ENCODE measurements at places on chromosomes 2 and 18. TPM values are rescaled to one million over a fixed set of nuclear protein-coding genes. Genes with fewer than 3 reads are reported as not detected.
A peak's percentile ranks its signal among the peaks of the same experiment; 100 is the strongest.

DNA sequence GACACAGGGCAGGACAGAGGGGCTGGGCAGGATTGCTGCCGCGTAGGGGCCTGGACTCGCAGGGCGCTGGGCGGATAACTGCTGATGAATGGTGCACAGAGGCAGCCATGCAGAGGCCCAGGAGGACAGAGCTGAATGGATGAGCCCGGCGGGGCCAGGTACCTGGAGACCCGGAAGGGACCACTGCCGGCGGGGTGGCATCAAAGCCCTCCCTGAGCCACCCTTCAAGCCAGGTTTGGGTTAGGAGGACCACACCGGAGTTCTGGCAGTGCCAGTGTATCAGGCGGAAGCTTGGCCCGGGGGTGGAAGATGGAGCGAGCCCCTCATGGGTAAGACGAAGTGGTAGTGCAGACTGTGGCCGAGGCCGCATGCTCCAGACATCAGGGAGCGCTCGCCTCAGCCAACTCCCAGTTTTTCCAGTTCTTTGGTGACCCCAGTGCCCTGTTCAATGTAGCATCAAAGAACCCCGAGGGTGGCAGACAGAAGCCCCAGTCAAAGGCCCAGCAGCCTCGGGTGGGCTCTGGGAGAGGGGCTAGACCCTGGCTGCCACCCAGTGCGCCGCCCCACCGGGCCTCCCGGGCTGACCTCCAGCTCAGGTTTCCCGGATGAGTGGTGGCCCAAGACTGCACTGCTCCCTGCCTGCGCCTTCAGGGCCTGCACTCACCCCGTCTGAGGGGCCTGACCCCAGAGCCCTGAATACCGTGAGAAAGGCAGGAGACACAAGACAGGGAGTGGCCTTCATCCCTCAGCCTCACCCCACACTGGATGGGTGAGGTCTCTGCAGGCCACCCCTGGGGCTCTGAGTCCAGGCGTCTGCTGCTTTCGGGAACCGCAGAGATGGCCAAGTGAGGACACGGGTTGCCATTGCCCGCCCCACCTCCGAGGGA, 50.9 kb downstream of the ACAA2 start:
- no peaks in the 10 kb centered on the region for H3K36me3 ChIP-seq
- no peaks in the 10 kb centered on the region for H3K27me3 ChIP-seq
- H3K27ac ChIP-seq = no peak overlapping the region
- DNase-seq = peak; percentile 61
- H3K4me1 ChIP-seq = no peaks in the 10 kb centered on the region

The HNMT gene
- 67.4 TPM for total RNA-seq

GRCh38 chr2:128371648-128372345, 53.1 kb upstream of the HS6ST1 start:
- H3K27ac ChIP-seq = no peak overlapping the region
- no peaks in the 10 kb centered on the region for H3K36me3 ChIP-seq
- peaks cover 30% of the 10 kb centered on the region for H3K4me1 ChIP-seq
- H3K4me3 ChIP-seq = no peak overlapping the region
- no peaks in the 10 kb centered on the region for H3K27me3 ChIP-seq

The UGT1A7 gene
- total RNA-seq = not detected

DNA sequence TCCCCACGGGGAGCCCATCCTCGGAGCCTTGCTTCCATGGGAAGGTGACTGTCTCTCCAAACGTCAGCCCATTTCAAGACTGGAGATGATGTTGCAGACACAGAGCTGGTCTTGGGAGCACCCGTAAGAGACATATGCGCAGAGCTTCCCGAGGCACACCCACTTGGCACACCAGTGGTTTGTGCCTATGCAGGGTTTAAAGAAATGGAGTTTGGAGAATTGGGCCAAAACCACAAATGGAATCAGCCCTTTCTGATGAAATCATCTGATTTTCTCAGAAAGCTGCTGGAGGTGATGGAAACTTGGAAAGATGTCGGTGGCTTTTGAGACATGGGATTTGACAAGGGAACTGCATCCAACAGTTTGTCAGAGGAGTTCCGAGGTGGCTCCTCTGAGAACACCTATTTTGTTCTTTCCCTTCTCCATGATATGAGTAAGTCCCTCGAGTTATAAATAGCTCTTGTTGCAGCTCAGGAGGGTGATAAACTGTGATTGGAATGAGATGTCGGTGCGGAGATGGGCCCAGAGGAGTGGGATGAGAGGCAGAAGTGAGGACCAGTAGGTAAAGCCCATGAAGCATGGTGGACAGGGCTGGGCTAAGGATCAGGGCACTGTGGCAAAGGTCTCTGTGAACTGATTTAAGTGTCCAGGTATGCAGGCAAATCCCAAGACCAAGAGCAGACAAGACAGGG, 225.7 kb downstream of the ACKR3 start:
- no peaks in the 10 kb centered on the region for H3K27me3 ChIP-seq
- no peaks in the 10 kb centered on the region for H3K4me1 ChIP-seq
- H3K27ac ChIP-seq = no peak overlapping the region
- no peak for DNase-seq

DNA sequence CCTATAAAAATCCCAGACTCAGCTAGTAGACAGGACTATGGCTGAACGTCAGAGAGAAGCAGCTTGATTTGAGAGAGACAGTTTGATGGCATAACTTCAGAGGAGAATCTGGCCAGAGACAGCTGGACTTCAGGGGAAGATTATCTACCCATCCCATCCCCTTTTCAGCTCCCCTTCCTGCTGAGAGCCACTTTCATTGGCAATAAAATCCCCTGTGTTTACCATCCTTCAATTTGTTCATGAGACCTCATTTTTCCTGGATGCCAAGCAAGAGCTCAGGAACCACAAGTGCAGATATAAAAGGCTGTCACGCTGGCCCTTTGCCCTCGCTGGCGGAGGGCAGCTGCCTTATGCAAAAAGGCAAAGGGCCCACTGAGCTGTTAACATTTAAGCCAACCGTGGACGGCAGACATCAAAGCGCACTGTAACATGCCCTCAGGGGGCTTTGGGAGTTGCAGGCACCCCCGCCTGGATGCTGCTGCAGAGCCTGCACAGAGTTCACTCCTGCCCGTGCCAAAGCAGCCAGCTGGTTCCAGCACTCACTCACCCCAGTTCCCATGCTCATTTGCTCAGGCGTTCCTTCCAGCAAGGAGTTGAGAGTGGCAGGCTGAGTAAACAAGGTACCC, 164.3 kb upstream of the PGAP1 start:
- no peaks in the 10 kb centered on the region for H3K27me3 ChIP-seq
- H3K4me1 ChIP-seq = peaks cover 5% of the 10 kb centered on the region
- H3K27ac ChIP-seq = no peak overlapping the region
- no peak for DNase-seq
- no peaks in the 10 kb centered on the region for H3K36me3 ChIP-seq

DNA sequence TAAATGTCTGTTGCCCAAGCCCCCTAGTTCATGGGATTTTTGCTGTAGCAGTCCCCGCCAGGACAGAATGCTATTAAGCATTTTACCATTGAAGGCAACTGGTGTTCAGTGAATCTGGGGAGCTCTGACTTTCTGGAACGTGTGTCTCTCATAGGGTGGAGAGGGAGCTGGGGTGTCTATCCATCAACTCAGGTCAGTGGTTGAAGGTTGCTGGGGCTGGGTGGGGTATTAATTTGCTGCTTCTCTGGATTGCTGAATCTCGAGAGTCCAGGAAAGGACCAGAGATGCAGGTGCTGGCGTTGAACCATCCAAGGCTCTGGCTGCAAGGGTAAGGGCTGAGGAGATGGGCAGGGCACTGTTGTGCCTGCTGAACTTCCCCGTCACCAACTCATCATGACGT, 66.8 kb upstream of the NCK2 start:
- no peak overlapping the region for H3K27ac ChIP-seq
- H3K4me3 ChIP-seq = no peak overlapping the region
- H3K36me3 ChIP-seq = no peaks in the 10 kb centered on the region
- no peaks in the 10 kb centered on the region for H3K4me1 ChIP-seq
- no peaks in the 10 kb centered on the region for H3K27me3 ChIP-seq
- DNase-seq = no peak

The KHK gene
- 4.9 TPM for total RNA-seq

- no peaks in the 10 kb centered on the region for H3K36me3 ChIP-seq
- H3K27ac ChIP-seq = no peak overlapping the region
- H3K4me3 ChIP-seq = no peak overlapping the region
- no peaks in the 10 kb centered on the region for H3K27me3 ChIP-seq
- H3K4me1 ChIP-seq = no peaks in the 10 kb centered on the region
- no peak for DNase-seq
Measured at GRCh38 chr2:48312126-48312525, 217.8 kb upstream of the STON1 start.

- H3K36me3 ChIP-seq = no peaks in the 10 kb centered on the region
- H3K27me3 ChIP-seq = no peaks in the 10 kb centered on the region
- peak overlapping the region; percentile 51 for H3K4me3 ChIP-seq
- peak overlapping the region; percentile 49 for H3K27ac ChIP-seq
Measured at GRCh38 chr2:188973641-188974040, 532 bp upstream of the COL3A1 start.

GRCh38 chr2:9797681-9798556, 45.4 kb upstream of the TAF1B start:
- H3K27ac ChIP-seq = no peak overlapping the region
- H3K4me3 ChIP-seq = no peak overlapping the region

DNA sequence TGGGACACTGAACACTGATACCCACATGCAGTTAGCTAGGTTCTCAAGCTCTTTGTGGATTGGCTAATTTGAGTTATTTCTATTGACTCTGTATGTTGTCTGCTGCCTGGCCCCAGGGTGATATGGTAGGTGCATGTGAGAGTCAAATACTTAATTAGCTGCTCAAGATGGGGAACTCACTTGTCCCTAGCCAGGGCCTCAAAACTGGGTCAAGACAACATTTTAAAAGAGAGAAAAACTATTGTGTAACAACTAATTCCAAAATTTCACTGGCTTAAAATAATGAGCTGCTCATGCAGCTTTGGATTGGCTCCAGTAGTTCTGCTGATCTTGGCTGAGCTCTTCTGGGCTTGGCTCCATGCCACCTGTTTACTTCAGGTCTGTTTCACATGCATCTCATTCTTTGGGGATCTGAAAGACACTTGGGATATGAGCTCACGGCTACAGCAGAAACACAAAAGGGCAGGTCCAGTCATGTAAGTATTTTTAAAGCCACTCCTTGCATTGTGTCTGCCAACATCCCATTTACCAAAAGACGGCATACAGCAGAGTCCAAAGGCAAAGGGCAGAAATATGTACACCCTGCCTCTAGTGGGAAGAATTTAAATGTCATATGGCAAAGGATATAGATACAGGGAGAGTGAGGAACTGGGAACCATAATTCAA, 716.8 kb downstream of the SUCLG1 start:
- no peak overlapping the region for H3K27ac ChIP-seq
- H3K27me3 ChIP-seq = no peaks in the 10 kb centered on the region
- H3K36me3 ChIP-seq = no peaks in the 10 kb centered on the region
- no peaks in the 10 kb centered on the region for H3K4me1 ChIP-seq
- no peak overlapping the region for H3K4me3 ChIP-seq
- no peak for DNase-seq

GRCh38 chr2:232477751-232478510, 9.7 kb downstream of the ECEL1 start:
- no peak overlapping the region for H3K4me3 ChIP-seq
- no peak overlapping the region for H3K27ac ChIP-seq
- H3K27me3 ChIP-seq = no peaks in the 10 kb centered on the region
- peak; percentile 46 for DNase-seq

The CTNNA2 gene
- total RNA-seq = not detected

The GRHL1 gene
- total RNA-seq = 2.7 TPM

DNA sequence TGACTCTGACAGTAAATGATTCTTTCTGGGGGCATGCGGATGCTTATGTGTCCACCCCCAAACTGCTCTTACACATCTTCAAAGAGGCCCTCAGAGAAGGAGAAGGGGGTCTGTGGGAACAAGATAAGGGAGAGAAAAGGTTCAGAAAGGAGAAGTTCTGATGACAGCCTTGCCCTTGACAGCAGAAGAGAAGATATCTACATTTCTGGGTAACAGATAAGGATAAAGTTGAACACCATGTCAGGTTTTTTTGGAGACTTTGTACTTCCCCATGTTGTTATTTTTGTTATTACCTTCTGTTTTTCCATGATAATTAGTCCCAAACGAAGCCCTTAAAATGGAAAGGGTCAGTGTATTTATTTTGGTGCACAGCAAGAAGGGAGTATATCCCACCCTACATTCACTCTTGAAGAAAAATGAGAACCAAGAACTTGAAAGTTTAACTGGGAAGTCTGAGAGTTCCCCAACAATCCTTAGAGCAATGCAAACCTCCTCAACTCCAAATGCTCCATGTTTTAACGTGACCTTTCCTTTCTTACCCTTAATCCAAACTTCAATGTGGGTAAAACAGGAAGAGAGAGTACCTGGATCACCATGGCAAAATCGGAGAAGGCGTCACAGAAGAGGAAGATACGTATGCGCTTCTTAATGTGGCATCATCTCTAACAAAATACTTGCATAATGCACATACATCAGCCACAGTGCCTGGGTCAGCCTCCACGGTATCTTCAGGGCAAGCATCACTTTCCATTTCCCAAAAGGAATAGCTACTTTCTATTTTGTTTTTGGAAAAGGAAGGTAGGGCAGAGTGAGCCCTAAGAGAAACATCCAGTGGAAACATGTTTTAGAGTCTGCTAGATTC, 264.6 kb upstream of the STON1 start:
- H3K4me3 ChIP-seq = no peak overlapping the region
- no peaks in the 10 kb centered on the region for H3K4me1 ChIP-seq
- no peak overlapping the region for H3K27ac ChIP-seq
- no peaks in the 10 kb centered on the region for H3K36me3 ChIP-seq
- no peaks in the 10 kb centered on the region for H3K27me3 ChIP-seq
- DNase-seq = no peak

GRCh38 chr2:88696611-88697010, 5.1 kb downstream of the RPIA start:
- DNase-seq = no peak
- H3K27ac ChIP-seq = no peak overlapping the region
- peaks cover 9% of the 10 kb centered on the region for H3K36me3 ChIP-seq
- H3K4me3 ChIP-seq = no peak overlapping the region

The HOXD8 gene
- 2.6 TPM for total RNA-seq

The CTIF gene
- 72.4 TPM for total RNA-seq

GRCh38 chr18:55695091-55695490, 107.1 kb upstream of the TCF4 start:
- H3K4me1 ChIP-seq = no peaks in the 10 kb centered on the region
- H3K27me3 ChIP-seq = no peaks in the 10 kb centered on the region
- no peak overlapping the region for H3K27ac ChIP-seq
- DNase-seq = no peak

The MC2R gene
- not detected for total RNA-seq

DNA sequence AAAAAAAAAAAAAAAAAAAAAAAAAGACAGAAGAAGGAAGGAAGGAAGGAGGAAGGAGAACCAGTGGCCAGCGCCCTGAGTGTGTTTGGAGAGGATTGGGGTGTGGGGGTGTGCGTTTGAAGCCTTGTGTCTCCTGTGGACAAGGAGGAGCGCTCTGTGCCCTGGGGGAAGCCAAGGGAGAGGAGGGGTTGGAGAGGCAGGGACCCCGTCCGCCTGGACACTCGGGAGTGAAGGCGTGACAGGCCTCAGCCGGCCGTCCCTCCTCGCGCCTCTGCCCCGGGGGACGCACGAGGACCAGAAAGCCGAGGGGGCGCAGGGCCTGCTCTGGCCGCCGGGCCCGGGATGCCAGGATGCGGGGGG, 44.9 kb downstream of the SERTAD2 start:
- H3K27me3 ChIP-seq = no peaks in the 10 kb centered on the region
- H3K4me1 ChIP-seq = peaks cover 11% of the 10 kb centered on the region
- H3K27ac ChIP-seq = peak overlapping the region; percentile 70
- no peak for DNase-seq
- peak overlapping the region; percentile 58 for H3K4me3 ChIP-seq
